ENCODE measurements at places on chromosomes 11 and 22.

DNA sequence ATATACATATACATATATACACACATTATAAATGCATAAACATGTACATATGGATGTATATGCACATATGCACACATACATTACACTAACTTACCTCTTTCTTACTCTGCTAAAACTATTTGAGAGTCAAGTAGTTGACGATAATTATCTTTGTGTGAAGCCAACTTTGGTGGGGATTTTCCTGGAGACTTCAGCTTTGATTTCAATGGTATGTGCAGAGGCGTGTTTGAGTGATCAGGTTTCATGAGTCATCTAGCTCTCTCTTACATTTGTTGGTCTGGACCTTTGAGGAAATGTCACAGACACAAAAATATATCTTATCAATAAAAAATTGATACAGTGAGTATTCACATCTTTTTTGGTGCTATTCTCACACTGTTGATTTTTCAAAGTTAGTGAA is 769.1 kb upstream of the LUZP2 start:
- DNase-seq, result no peak

- peak; percentile 28 for DNase-seq
Measured at GRCh38 chr22:50306753-50307749, at the start of gene PLXNB2. Gene PLXNB2 (minus strand): TSS chr22:50307646. CDS start chr22:50290584, 17,062 bp downstream.

- DNase-seq, result peak; percentile 48
Measured at GRCh38 chr22:44180706-44181032, at the start of gene PARVG. Gene PARVG (plus strand): TSS chr22:44180925. CDS start chr22:44183330, 2,405 bp downstream.

DNA sequence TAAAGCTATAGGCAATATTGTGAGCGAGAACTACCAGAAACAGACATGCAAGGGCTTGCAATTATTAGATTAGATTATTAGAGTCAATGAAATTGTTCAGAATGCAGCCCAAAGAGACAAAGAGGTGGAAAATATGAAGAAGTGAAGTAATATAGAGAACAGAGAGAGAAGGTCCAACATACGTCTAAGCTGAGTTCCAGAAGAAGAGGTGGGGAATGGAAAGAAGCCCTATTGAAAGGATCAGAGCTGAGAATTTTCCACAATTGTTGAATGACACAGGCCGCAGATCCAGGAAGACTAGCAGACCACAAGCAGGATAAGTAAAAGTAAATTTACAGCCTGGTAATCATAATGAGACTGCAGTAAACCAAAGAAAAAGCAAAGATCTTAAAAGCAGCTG is 93.2 kb downstream of the EXT2 start:
- no peak for DNase-seq

DNA sequence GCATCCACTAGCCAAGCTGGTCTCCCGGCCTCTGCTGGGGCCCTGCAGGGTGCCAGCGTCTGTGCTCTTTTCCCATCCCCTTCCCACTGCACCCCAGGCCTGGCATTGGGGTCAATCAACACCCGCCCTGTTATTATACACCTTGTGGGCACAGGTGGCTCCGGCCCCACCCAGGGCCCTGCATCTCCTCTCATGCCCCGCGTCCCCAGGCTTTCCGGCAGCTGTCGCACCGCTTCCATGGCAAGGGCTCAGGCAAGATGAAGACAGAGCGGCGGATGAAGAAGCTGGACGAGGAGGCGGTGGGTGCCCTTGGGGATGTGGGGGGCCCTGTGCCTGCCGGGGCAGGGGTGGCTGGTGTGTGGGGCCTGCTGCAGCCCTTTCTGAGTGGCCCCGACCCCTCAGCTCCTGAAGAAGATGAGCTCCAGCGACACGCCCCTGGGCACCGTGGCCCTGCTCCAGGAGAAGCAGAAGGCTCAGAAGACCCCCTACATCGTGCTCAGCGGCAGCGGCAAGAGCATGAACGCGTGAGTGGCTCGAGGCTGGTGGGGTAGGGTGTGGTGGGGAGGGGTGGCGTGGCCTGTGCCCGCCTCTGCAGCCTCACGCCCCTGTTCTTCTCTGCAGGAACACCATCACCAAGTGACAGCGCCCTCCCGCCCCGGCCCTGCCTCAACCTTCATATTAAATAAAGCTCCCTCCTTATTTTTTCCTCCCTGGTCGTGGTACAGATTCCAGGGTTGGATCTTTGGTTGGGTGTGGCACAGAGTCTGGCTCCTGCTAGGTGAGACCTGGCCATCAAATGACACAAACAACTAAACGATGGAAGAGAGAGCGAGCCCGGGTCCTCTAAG is 17.1 kb downstream of the SART1 start:
- DNase-seq, result no peak

- DNase-seq, result no peak
Measured at GRCh38 chr22:17787241-17787640, 13.0 kb upstream of the BID start.

DNA sequence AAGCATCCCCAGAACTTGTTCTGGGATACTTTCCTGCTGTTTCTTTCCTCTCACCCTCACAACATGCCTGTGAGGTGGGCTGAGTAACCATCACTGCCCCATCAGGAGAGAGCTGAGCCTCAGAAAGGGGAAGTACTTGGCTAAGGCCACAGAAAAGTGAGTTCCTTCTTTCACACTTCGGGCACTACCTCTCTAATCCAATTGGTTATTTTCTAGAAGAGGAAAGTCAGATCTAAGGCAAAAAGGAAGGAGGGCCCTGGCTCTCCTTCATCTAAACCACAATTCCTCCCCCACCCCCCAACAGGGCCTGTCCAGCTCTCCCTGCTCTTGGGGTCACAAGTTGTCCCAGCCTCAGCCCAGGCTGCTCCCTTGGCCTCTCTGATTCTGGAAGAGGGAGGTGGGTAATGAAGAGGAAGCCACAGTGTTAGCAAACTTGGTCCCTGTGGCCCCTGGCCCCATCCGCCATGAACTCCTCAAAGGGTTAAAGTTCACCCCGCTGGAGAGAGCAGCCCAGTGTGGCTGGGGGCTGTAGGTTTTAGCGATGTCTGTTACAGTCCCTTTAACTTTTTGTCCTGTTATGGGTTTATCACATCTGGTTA is 34.0 kb downstream of the SLC22A12 start:
- DNase-seq, result no peak

DNA sequence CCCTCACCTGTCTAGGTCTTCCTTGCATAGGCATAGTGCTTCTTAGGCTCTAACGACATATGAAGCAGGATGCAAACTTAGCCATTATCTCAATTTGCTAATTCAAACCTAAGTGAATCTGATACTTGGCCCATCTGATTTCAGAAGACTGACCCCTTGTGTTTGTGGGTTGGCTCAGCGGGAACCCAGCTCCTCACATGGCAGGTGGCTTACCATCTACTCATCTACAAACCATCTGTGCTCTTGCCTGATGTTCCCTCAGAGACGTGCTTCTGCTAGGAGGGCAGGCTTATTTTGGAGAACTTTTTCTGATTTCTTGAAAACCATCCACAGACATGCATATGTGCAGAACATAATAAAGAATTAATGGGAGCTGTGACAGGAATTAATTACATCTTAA is 15.2 kb downstream of the ELMOD1 start:
- no peak for DNase-seq

DNA sequence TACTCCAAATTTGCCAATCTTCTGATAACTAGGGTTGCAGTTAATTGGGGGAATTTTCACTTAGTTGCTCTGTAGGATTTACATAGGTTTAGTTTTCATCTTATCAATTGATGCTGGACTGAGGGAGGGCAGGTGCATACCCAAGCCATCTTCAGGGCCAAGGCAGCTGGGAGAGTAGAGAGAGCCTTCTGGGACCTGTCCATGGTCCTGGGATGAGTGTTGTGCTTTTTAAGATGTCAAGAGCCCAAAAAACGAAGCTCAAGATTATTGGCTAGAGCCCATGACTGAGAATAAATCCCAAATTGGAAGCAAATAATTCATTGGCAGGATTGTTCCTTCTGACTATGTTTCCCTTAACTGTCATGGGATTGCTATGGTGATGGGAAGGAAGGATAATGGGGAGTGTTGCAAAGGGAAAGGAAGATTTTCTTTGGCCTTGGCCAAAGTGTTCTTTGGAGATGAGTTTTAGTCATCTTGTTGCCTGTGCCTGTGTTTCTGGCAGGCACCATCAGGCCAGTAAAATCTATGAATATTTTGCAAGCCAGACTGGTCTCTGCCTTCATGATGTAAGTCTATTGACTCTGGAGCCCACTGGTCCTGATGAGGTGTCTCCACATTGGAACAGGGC is 4.5 kb downstream of the SLC22A6 start:
- DNase-seq, result no peak

DNA sequence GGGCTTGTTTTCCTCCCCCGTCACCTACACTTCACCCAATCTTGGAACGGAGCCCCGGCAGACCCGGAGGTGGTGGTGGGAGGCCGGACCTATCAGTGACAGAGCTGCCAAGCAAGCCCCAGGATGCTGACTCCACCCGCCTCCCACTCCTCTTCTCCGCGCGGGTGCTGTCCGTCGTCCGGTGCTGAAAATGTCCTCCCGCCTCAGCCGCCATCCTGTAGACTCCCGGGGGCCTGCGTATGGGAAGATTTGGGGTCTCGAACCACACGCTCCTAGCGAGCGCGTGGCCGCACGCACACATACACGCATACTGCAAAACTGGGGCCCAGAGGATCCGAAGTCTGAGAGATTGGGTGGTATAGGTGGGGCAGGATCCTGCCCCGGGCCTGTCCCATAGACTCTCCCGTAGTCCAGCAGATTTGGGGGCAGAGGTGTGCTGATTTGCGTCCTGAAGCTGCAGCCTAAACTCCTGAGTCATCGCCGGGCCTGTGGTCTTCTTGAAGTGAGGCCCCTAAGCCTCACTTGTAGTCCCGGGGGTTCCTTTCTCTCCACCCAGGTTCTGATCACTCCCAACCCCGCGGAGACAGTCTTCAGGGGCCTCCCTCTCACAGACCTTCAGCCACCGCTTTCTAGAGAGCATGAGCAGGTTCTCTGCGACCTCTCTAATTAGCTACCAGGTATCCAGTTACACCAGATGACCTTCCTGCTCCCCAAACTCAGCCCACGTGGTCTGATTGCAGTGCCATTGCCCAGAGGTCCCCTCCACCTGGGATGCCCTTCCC is 796 bp upstream of the YIF1A start:
- DNase-seq, result peak; percentile 91

GRCh38 chr11:130071211-130071712 is 1.6 kb downstream of the APLP2 start:
- no peak for DNase-seq

DNA sequence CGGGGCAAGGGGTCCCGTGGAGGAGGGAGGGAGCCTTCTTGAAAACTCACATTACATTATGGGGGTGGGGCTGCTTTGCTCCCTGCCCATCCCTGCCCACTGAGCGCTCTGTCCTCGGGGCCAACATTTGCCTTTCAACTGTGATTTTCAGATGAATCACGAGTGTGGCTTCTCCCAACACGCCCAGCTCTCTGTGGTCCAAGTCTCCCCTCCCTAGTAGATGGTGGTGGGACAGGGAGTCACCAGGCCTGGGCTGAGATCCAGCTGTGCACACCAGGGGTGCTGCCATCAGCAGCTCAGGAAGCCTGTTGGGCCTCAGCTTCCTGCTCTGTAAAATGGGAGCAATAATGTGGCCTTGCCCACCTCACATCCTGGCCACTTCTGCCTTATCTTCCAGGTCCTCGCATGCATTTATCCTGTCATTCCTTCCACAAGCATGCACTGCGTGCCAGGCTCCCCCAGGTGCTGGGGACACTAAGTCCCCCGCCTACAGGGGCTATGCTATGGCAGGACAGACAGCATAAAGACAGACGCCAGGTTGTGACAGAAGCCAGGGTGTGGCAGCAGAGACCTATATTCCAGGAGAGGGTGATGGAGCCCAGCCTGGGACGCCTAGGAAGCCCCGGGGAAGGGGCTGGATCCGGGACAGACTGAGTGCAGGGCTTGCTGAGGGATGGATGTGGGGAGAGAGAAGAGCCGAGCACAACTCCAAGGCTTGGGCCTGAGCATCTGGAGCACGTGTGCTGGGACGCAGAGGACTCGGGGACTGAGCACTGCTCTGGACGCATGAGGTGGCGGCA is 30.5 kb downstream of the NFAM1 start:
- no peak for DNase-seq

GRCh38 chr11:105399511-105399910 is 210.4 kb upstream of the GRIA4 start:
- DNase-seq, result no peak

DNA sequence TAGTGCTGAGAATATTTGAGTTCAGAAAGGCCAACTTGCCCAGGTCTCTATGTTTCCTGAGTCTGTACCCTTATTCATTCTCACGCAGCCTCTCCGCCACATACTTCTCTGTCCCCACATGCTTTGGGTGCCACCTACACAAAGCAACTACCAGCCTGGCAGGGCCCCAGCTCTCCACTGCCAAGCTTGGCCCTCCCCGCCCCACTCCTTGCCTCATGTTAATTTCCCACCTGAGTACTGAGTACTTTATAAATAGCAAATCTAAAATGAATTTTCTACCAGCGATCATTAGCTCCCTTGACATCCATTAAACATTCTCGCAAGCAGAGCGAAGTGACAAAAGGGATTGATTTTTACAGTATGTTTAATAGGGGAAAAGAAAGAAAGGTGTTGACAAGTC is 20.8 kb downstream of the NTM start:
- DNase-seq, result no peak

DNA sequence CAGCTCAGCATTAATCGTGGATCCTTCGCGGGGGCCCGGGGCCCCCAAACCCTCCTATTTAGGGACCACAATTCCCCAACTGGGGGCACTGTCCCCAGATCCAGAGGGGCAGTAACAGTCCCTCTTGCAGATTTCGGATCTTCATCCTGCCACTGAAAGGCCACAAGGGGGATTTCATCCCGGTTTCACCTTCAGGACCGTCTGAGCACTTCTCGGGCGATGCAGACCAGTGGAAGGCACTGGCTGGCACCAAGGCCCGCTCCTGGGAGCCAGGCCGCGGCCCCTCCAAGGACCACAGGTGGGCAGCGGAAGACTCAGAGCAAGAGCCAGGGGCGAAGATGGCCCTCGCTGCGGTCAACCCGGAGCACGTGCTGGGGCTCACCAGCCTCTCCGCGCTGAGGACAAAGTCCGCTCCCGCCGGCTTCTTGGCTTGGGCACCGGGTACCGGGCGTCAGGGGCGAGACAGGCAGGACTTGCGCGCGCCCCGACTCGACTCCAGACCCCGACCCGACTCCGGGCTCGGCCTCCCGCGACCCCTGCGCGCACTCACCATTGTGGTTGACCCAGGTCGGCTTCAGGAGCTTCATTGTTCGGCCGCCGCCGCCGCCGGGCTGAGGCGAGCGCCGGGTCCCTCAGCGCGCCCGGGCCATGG is 517 bp downstream of the HIRA start:
- peak; percentile 35 for DNase-seq

DNA sequence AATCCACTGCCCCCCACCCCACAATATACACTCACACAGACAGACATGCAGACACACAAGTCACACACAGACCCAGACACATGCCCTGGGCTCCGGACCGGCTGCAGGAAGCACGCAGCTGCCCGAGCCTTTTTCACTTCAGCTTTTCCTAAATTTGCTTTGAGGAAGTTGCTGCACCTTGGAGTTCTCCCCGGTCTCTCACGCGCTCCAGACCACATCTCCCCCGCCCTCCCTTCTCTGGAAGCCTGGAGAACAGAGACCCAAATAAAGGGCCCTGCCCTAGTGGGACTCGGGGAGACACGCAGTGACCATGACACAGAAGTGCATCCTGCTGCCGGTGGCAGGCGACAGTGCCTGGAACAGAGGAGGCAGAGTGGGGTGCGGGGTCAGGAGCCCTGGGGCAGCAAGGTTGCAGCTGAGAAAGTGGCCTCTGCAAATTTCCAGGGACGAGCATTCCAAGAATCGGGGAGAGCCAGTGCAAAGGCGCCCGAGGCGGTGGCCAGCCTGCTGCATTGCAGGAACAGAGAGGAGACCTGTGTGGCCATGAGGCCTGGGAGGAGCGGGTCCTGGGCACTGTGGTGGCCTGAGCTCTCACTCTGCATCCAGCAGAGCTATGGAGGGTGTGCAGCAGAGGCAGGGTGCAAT is 19.1 kb downstream of the RPL3 start:
- no peak for DNase-seq

- no peak for DNase-seq
Measured at GRCh38 chr22:44117746-44118145, 63.0 kb upstream of the PARVG start.
